ENCODE measurements at places on chromosomes 13 and 19.
A peak's percentile ranks its signal among the peaks of the same experiment; 100 is the strongest.

- DNase-seq = no peak
Observed at GRCh38 chr13:110726726-110727125, 13.2 kb downstream of the ING1 start.

- DNase-seq = no peak
Observed at GRCh38 chr13:31043957-31044356, 111.5 kb downstream of the TEX26 start.

DNA sequence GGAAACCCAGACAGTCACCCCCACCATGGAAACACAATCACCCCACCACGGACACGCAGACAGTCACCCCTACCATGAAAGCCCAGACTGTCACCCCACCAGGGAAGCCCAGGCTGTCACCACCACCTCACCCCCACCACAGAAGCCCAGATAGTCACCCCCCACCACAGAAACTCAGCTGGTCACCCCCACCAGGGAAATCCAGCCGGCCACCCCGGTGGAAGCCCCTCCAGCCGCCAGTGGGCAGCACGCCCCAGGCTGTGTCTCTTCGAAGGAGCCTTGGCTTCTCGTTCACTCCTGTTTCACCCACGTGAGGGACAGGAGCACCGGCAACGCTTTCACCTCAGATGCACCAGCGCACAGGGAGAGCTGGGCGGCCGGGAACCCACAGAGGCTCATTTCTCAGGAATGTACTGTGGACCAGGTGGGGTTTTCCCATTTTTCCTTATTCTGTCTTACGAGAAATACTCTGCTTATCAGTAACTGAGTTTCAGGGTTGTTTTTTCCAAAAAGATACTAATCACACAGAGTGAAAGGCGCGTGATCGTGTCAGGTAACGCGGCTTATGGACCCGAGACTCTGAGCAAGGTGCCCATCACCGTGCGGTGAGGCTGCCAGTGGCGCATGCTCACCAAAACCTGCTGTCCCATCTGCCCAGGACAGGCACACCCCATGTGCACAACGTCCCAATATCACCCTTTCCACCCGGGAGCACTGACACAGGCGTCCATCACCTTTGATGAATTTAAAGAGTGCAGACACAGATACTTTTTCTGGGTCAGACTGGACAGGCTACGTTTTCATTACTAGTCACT lies 28.0 kb downstream of the CARS2 start:
- DNase-seq = no peak

DNA sequence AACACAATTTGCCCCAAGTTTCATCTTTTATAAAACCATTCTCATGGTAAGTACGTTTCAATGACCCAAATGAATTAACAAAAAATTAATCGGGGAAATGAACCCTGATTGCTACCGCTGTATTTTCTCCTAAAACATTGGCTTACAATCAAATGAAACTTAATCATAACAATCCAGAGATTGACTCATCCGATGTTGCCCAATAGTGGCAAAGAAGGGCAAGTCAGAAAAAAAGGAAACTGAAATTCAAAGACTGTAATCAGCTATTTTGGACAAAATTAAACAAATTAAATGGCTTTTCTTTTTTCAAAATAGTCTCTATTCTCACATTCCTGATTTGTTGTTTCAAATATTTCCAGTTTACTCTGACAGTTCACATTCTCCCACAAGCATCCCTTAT lies 3.9 kb upstream of the ACOD1 start:
- DNase-seq = no peak

GRCh38 chr19:54521022-54521859 lies 18.6 kb downstream of the LAIR2 start:
- no peak for DNase-seq

DNA sequence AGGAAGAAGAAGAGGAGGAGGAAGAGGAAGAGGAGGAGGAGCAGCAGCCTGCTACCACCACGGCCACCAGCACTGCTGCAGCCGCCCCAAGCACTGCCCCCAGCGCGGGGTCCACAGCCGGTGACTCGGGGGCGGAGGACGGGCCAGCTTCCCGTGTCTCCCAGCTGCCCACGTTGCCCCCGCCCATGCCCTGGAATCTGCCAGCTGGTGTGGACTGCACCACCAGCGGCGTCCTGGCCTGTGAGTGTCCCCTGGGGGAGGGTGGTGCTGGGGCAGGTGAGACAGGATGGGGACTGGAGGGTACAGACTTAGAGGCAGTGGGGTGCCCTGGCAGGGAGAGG lies 11.4 kb downstream of the SCAF1 start:
- DNase-seq = no peak

GRCh38 chr19:29121684-29122083 lies 91.3 kb downstream of the UQCRFS1 start:
- no peak for DNase-seq

DNA sequence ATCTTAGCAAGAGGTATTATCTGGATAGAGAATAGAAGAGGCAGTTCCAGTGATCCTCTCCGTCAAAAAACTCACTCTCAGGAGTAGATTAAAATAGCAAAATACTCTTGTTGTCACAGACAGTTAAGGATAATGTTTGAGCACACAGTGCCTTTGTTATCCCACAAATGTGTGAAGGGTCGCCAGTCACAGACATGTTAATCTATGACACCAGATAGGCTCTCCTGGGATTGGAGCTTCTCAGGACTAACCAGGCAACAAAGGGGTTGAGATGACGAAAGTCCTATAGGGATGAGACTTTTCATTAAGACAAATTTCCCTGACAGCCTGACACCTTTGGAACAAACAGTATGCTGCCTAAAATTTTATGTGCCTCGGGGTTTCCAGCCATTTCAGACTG lies 1947.1 kb downstream of the OLFM4 start:
- no peak for DNase-seq

- DNase-seq = no peak
Observed at GRCh38 chr13:33919120-33919519, 101.2 kb downstream of the RFC3 start.

GRCh38 chr19:50313812-50314536 lies 15.2 kb downstream of the KCNC3 start:
- no peak for DNase-seq

DNA sequence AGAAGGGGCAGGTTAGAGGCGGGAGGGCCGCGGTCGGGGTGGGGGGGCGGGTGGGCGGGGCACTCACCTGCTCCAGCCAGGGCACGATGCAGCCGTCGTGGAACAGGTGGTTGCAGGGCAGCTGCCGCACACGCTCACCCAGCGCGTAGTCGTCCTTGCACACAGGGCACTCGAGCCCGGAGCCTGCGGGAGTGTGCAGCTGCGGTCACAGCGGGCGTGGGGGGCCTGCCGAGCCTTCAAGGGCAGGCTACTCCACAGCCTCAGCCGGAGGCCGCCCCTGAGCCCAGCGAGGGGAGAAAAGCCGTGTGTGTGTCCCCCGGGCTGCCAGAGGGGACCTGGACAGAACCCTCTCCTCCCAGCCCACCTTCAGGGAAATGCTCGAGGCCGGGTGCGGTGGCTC lies 8.6 kb downstream of the FGF22 start:
- no peak for DNase-seq

- no peak for DNase-seq
Observed at GRCh38 chr19:28117143-28117542, 1095.8 kb downstream of the UQCRFS1 start.

GRCh38 chr19:22610121-22610520 lies 24.0 kb upstream of the ZNF492 start:
- DNase-seq = no peak

GRCh38 chr13:112061367-112062061 lies 5.4 kb upstream of the SOX1 start:
- DNase-seq = no peak

- DNase-seq = no peak
Observed at GRCh38 chr19:38267761-38268483, 3.5 kb downstream of the SPINT2 start.

GRCh38 chr13:42751693-42752092 lies 29.7 kb upstream of the FAM216B start:
- no peak for DNase-seq

DNA sequence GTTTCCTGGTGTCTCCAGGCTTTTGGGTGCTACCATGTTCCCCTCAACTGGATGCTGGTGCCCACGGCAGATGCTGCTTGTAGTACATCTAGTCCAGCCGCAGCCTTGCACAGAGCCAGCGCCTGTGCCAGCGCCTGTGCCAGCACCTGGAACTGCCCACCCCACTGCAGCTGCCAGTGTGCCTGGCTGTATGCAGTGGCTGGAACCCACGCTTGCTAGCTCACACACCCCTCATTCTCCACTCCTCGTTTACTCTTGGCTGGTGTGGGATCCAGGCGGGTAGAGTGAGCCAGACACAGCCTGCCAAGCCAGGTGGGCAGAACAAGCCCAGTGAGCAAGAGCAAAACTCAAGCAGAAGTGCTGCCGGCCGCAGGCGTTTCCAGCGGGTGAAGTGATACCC lies 428.6 kb downstream of the SLITRK1 start:
- DNase-seq = no peak

- DNase-seq = no peak
Observed at GRCh38 chr13:24196593-24197197, 36.2 kb downstream of the SPATA13 start.

GRCh38 chr13:23771956-23772355 lies 117.2 kb downstream of the MIPEP start:
- no peak for DNase-seq

DNA sequence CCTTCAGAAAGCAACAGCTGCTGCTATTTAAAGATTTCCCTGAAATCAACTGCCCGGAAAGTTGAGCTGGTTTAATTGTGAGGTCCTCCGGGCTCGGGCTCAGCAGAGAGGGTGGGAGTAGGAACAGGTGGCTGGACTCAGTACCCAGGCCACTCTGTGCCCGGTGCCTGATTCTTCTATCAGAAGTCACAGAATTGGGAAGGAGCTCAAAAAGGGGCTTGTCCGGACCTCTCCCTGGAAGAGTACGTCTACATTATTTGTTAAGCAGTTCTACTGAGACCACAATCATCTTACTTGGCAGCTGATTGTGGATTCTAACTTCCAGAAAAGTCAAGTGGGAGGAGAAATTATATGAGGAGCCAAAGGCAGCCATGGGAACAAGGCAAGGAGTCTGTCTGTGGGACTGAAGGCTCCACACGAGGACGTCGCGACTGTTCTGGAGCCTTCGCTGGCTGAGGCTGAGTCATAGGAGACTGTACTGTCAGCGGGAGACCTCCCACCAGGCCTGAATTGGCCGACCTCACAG lies 91.7 kb upstream of the ANKRD10 start:
- DNase-seq = no peak

DNA sequence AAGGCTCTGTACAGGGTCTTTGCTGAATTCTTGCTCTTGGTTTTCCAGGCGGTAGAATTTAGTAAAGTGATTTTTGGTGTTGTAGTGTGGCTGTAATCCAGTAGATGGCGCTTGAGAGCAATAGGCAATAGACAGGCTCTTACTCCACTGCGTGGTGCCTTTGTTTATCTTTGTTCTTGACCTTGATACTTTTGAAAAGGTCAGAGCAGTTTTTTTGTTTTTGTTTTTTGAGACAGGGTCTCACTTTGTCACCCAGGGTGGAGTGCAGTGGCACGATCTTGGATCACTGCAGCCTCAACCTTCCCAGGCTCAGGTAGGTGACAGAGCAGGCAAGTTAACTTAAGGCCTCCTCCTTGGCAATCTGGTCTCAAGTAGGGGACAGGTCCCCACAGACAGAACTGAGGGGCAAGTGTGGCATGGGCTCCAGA lies 12.2 kb upstream of the LILRA5 start:
- DNase-seq = peak; percentile 33

DNA sequence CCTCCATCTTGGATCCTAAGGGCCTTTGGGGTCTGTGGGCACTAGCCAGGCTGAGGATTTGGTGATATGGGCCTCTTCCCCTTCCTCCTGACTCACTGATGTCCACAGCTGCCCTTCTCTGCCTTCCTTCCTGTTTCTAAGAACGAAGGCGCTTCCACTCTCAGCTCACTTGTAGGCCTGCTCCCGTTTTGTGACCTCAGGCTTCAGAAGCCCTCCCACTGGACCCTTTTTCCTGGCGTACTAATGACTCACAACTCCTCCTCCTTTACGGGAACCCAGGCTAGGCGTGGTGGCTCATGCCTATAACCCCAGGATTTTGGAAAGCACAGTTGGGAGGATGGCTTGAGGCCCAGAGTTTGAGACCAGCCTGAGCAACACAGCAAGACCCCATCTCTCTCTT lies 55.6 kb downstream of the TMED1 start:
- no peak for DNase-seq

GRCh38 chr13:63088226-63088625 lies 1672.6 kb upstream of the PCDH20 start:
- DNase-seq = no peak

- DNase-seq = no peak
Observed at GRCh38 chr13:44373247-44373600, 400 bp upstream of the SERP2 start.

GRCh38 chr19:35757231-35757748 lies 461 bp upstream of the HSPB6 start:
- peak; percentile 86 for DNase-seq

DNA sequence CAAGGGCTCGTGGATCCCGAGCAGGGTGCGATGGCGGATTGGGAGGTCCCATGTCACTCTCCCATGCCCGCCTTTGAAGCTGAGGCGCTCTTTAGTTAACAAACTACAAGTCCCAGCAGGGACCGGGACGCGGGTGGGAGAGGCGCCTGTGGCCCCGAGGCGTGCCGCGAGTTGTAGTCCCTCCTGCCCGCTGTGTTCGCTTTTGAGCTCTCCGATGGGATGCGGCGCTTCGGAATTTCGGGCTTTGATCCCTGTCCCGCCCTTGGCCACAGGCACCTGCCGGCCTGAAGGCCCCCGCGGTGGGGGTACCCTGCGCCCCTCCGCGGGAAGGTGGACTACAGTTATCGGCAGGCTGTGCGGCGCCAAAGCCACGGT lies 11.0 kb downstream of the CYTH2 start:
- no peak for DNase-seq

DNA sequence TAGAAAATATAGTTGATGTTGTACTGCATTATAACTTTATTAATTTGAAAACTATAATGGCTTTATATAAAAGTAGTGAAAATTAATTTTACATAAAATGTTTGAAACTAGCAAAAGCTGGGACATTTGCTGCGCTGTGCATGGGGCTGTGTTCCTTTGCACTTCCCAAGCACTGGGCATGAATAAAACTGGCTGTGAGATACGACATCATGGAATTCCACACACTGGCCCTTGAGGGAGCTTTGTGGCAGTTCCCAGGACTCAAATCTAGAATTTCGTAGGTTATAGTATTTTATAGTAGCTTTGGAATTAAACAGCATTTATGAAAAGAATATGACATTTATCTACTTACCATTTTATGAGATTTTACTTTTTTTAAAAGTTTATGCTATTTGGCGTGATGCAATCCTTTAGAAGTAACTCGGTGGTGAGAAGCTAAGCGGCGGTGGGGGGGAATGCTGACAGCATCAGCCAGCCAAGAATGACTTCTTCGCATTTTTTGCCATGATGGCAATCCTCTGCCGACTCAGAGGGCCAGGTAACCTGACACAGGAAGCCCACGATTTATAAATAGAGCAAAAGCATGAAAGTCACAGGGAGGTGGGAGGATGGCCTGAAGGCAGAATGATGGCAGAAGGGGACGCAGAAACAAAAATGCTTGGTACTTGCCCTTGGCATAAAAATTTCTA lies 553.5 kb downstream of the MYO16 start:
- no peak for DNase-seq
